ENCODE measurements at places on chromosomes 12 and 14.

GRCh38 chr14:75175677-75176141 is 703 bp downstream of the TMED10 start:
- DNase-seq = no peak

- no peak for DNase-seq
These were observed 77.2 kb downstream of the PAPOLA start for GRCh38 chr14:96579358-96579757.

- DNase-seq = no peak
These were observed 885.5 kb upstream of the FBXO33 start for GRCh38 chr14:40317690-40318089.

DNA sequence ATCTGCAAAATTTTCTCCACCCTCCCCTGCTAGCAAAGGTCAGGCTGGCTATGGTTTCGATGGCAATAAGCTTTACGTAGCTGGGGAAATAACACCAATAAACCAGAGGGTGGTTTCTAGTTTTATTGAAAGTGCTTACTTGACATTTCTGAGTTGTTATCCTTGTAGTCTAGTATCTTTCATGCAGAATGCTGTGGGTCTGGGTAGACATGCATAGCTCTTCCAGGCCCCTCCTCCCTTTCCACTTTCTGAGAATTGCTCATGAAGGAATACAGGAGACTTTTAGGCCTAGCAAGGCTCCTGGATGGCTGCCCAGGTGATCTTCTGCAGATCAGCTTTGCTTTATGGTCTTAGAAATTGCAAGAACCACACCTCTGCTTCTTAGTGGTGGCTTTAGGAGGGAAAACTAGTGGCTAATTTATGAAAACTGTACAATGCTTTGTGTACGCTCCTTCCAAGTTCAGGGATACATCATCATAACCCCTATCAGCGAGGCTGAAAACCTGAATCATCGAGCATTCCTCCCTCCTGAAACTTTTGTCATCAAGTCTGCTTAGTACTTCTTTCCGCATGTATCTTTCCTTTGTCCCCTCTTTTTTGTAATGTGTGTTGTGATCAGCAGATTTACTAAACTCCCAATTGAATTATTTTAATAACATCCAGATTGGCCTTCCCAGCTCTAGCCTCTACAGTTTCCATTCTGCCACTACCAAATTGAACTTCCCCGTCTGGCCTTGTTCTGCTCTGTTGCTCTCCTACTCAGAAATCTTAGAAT is 473.0 kb downstream of the RAD51B start:
- DNase-seq = no peak

GRCh38 chr14:76599559-76600287 is 161.5 kb upstream of the VASH1 start:
- DNase-seq = no peak

GRCh38 chr12:102009796-102010195 is 52.0 kb downstream of the WASHC3 start:
- DNase-seq = no peak

Data from activated naive CD8-positive, alpha-beta T cell treated with anti-CD3 and anti-CD28 coated beads, Interleukin-2, amount 50 U/mL, for 16 hours (primary cell).